ENCODE measurements at places on chromosomes 12 and 14.

- no peak for DNase-seq
Measured at GRCh38 chr12:70002097-70002911, 177.3 kb downstream of the MYRFL start.

- DNase-seq, result no peak
Measured at GRCh38 chr14:104820669-104821228, 19.8 kb downstream of the ZBTB42 start.

DNA sequence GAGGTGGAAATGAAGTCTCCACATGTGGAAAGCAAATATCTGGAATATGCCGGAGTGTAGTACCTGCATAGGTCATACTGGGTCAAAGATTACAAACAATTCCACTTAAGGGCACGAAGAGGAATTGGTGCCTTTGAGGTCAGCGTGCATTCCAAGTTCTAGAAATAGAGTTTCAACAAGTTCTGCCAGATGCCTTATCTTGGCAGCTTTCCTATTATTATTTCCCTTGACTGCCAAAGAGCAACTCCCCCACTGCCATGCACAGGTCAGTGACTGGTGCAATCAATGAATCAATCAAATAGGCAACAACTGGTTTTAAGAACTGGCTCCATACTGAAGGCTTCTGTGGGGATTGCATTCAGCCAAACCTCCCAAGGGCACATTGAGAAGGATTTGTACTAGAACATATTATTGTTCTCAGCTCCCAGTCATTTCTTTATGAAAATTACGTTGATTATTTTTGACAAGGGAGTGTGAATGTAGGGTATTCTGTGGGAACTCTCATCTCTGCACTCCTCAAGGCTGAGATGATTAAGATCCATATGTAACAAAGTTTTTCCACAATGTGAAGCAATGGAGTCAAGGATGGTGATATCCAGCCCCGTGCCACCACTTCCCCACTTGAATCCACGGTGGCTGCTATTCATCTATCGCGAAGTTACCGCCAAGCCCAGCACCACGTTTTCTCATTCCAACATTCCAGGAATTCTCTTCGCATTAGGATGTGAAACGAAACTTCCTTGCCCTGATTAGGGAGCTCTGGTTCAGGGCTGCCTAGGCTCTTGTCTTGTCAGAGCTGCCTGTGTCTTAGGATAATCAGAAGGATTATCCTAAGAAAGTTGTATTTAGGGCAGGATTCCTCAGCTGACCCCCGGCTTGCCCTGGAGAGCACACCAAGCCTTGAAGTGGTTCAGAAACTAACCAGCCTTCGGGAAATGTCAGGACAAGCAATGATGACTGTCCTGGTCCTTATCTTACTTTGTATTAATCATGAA, 115.1 kb upstream of the PCED1B start:
- DNase-seq, result no peak

DNA sequence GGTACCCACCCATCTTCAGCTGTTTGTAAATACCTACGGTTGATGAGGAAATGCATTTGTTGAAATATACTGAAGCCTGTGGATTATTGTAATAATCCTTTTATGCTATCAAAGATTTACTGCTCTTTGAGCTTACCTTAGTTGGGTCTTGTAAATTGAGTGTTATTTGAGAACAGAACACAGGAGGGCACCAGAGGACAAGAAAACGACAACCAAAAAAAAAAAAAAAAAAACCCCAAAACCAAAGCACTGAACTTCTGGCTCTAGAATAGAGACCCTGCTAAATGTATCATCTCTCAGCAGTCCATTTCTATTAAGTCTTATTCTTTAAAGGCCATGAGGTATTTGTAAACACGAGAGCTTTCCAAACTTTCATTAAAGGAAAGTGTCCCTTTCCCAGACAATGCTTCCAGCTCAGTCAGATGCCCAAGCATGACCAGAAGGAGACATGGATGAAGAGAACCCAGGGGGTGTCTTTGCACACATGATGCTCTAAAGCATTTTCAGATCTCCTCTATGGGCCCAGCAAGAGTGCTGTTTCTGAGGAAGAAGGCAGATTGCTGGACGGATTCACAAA, 763.9 kb downstream of the NRXN3 start:
- peak; percentile 21 for DNase-seq

- no peak for DNase-seq
Measured at GRCh38 chr12:15629108-15629507, 160.1 kb downstream of the EPS8 start.

DNA sequence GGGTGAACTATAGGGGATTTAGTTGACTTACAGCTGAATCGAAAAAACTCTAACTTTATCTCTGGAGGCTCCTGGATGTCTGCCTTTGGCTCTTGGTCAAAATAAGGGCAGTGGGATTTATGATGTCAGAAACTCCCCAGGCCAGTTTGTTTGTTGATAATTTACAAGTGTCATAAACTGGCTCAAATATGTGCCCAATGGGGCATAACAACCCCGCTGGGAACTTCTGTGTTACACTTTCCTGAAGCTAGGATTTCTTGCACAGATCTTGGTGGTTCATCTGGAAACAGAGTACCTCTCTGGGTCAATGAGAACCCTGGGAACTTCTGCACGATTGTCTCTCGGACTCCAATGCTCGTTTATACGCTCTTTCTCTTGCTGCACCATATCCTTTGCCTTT, 58.7 kb upstream of the MUCL1 start:
- DNase-seq, result no peak

GRCh38 chr12:91993287-91994017, 152.2 kb downstream of the BTG1 start:
- no peak for DNase-seq

- DNase-seq, result peak; percentile 67
Measured at GRCh38 chr12:11719678-11720099, 70.2 kb downstream of the ETV6 start.

DNA sequence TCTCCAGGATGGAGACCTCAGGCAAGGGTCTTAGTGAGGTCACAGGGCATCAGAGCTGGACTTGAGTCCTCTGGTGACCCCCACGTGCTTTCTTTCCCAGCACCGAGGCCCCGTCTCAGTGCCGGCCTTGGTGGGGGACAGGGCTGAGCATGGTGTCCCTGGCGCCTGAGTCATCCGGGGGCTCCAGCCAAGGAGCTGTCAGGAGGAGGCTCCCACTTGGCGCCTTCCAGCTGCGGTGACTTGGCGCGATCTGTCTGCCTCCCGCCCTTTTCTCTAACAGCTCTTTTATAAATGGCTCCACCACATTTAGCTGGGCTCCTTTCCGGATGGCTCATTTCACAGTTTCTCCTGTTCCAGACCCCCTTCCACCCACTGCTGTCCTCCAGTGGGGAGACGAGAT, 60.4 kb downstream of the PRMT8 start:
- no peak for DNase-seq

DNA sequence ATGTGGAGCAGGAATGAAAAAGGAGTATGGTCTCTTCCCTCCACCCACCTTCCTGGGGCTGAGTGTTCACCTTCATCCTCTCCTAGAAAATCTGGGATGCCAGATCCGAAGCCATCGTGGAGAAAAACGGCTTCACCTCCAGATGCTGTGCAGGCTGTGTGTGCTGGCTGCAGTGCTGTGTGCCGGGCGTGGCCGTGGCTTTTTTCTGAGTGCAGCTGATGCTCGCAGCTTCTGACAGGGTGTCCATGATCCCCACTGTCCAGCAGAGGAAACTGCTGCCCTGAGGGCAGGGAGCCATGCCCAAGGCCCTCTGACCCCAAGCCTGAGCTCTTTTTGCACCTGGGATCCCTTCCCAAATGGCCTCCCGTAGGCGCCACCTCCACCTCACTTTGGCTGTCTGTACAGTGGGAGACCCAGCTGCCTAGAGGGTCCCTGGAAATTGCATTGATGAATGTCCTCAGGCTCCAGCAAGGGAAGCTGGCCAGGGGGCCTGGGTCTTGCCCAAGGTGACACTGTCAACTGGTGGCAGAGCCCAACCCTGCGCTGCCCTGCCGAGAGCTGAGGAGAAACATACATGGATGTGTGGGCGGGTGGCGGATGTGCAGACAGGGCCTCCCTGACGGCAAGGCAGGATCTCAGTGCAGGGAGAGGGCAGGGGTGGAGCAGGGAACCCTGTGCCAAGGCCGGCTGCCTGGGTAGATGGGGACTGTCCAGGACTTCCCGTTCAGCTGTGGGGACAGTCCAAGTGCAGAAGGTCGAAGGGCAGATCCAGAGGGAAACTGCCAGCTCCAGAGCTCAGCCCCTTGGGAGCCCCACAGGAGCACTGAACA, 53.3 kb downstream of the BEGAIN start:
- DNase-seq, result no peak

- no peak for DNase-seq
Measured at GRCh38 chr14:88079624-88080023, 74.7 kb downstream of the GPR65 start.
